ENCODE measurements at places on chromosomes 4 and X. TPM values are rescaled to one million over a fixed set of nuclear protein-coding genes. Genes with fewer than 3 reads are reported as not detected.

The SPANXC gene
- total RNA-seq = 11.7 TPM

The NUP62CL gene
- total RNA-seq = not detected

The RADX gene
- total RNA-seq = 2.3 TPM

The IGSF1 gene
- 0.15 TPM for total RNA-seq

The UGT2B10 gene
- not detected for total RNA-seq

The CFI gene
- total RNA-seq = 11.4 TPM

The TEX13C gene
- total RNA-seq = not detected

The JAKMIP1 gene
- not detected for total RNA-seq

The GABRA4 gene
- total RNA-seq = not detected

The VBP1 gene
- 61.8 TPM for total RNA-seq

The MAGEC1 gene
- total RNA-seq = 0.15 TPM

The SRPX2 gene
- 16.0 TPM for total RNA-seq

The SULT1E1 gene
- not detected for total RNA-seq

The DRD5 gene
- not detected for total RNA-seq

The PCDH19 gene
- total RNA-seq = not detected

The ATP11C gene
- 16.4 TPM for total RNA-seq

The FATE1 gene
- total RNA-seq = not detected

The BTC gene
- total RNA-seq = 0.37 TPM

The BOD1L1 gene
- total RNA-seq = 60.4 TPM

The TEC gene
- total RNA-seq = 3.4 TPM

The EGF gene
- 0.57 TPM for total RNA-seq

The SERTM2 gene
- total RNA-seq = not detected

The YIPF7 gene
- not detected for total RNA-seq

The ATP8A1 gene
- total RNA-seq = 1.8 TPM

The TRIM61 gene
- total RNA-seq = not detected

The ARMCX1 gene
- total RNA-seq = not detected

The CTAG1B gene
- 66.2 TPM for total RNA-seq

The DIPK2B gene
- not detected for total RNA-seq

The ABLIM2 gene
- not detected for total RNA-seq

The FAM47E gene
- total RNA-seq = 0.61 TPM

The OTUD6A gene
- total RNA-seq = not detected

Data from A375 (cell line).